Right kidney (tissue), 9 donors: ENCODE measurements at places on chromosomes 4 and X.

GRCh38 chr4:75745161-75745560, 20.8 kb downstream of the USO1 start:
- DNase-seq = no peak

DNA sequence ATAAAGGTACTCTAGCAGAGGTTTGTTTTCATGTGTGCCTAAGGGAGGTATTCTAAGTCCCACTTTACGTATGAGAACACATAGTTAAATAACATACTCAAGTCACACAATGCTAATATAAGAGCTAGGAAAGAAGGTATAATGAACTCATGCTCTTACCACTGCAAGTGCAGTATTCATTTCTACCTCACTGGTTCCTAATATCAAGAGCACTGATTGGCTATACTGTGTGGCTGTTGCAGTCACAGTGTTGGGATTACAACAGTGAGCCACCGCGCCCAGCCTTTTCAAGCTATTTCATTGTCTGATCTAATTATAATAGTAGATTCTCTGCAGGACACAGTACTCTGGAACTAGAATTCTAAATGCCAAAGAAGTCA, 84.0 kb downstream of the PDS5A start:
- no peak for DNase-seq

GRCh38 chr4:73729534-73730165, 10.7 kb upstream of the CXCL8 start:
- DNase-seq = no peak

- no peak for DNase-seq
These were observed 57.8 kb upstream of the STX18 start for GRCh38 chr4:4599481-4600275.

DNA sequence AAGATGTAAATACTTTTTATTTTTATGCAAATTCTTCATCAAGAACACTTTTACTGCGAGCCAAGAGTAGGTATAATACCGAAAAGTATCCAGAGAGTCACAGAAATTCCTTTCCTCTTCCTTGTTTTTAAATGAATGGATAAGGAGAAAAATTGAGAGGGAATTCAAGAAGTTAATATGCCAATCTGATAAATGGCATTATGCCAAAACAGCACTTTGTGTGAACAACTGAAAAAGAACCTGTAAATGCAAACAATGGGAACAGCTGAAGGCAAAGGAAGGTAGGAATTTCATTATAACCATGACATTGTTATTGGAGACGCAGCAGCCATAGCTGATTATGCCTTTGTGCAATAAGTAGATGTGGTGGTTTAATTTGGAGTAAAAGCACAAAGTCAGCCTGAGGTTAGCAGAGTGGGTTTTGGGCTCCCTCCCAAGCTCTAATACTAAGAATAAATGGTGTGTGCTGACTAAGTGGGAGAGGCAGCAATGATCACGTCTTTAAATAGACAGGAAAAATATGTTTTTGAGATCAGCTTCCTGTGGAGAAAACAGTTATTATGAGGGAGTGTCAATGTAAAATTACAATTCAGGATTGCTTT, 209.8 kb upstream of the NDST4 start:
- DNase-seq = no peak

GRCh38 chr4:52984462-52984881, 122.4 kb downstream of the RASL11B start:
- no peak for DNase-seq

DNA sequence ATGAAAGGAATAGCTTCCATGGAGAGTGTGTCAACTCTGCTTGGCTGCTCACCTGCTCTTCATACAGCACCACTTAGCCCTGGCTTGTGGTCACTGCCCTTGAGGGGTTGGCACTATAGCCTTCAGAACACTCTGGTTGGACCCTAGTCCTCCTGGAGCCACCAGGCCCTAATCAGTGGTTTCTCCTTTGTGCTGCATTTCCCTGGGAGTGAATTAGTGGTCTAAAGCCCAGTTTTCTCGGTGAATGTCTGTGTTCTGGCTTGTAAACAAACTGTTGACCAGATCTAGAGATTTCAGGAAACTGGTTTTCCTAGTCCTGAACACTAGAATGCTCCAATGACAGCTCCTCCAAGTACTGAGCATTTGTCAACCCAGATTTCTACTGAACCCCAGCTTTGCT, 28.6 kb upstream of the TMEM154 start:
- DNase-seq = no peak

- DNase-seq = no peak
These were observed 294.7 kb upstream of the CT83 start for GRCh38 chrX:116757491-116757890.

DNA sequence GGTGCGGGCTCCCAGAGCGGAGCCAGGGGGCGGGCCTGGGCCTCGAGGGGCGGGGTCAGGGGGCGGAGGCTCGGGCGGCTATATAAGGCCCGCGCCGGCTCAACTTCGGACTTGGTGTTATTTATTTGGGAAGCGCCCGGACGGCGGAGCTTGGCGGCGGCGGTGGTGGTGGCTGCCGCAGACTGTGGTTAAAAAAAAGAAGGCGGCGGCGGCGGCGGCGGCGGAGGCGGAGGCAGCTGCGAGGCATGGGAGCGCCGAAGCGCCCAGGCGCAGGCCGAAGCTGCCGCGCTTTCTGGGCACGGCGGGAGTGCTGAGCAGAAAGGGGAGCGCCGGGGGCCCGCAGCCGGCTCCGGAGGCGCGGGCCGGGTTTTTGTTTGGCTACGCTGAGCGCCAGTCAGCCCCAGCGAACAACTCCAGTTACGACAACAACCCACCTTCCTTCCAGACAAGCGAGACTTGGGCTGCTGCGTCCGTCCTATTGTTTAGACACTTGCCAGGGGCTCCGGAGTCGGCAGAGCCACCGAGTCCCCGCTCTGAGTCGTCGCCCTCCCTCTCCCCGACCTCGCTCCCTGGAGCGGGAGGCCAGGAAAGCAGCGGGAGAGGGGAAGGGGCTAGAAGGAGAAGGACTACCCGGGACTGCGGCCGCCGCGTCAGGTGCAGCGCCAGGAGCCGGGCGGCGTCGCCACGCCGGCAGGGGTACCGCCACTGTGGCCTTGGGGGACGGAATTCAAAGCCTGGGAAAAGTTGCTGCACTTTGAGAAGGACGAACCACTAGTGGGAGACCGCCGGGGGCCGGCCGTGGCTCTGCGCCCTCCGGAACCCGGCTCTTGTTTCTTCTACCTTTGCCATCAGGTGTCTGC, at the start of gene SLIT2:
SLIT2 (plus strand) TSS at position 110 of the 860 bp plus-strand sequence. CDS start 1,911 bp downstream, outside the sequence.
- DNase-seq = peak; percentile 89

GRCh38 chrX:373641-374471, 12.9 kb downstream of the PPP2R3B start:
- peak; percentile 79 for DNase-seq

DNA sequence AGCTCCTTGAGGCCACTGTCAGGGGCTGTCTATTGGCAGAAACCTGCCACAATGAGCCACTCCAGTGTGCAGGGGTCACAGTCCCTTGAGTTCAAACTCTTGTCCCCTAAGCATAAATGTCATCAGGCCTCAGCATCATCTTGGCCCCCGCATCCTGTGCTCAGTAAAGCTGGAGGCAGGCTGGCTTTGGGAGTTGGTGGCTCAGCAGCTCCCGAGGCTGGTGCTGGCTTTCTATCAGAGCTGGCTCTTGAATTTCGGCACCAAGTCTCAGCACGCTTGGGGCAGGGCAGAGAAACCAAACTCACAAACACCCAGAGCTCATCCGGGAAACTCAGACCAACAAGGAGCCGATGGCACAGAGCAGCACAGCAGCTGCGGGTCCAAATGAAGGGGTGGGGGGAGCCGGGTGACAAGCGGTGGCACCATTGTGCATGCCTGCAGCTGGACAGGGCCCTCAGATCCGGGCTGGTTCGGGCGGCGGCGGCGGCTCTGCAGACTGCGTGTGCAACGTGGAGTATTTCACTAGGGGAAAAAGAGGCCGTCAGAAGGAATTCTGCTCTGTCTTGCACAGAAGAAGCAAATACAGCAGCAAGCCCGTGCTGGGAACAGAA, 75.5 kb downstream of the MTMR1 start:
- DNase-seq = no peak

DNA sequence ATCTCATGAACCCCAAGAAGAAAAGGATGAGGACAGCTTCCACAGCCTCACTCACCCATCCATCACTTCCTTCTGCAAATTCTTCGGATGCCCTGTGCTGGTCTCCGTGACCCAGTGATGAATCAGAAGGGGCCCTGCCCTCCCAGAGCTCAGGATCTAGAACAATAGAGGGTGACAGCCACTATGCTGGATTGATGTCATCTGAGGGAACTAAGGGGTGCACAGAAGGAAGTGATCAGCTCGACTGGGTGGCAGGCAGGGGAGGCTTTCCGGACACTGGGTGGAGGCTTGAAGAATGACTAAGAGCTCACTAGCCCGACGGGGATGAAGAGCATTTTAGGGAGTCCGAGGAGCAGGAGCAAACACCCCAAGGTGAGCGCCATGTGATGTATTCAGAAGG, 1.4 kb upstream of the ZNF185 start:
- DNase-seq = no peak

DNA sequence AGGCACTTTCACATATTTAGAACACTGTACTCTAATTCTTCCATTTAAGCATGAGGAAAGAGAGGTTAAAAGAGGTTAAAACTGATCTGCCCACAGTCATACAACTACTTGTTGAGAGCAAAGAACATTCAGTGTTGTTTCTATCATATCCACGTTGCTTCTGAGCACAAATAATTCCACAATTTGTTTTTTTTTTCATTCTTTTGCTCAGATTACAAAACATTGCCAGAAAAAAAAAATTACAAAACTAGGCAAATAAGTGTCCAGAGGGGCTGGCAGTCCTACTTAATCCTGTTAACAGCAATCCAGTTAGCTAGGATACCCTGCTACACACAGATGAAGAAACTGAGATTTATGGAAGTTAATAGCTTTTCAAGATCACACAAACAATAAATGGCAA, 6.3 kb upstream of the USP53 start:
- no peak for DNase-seq

GRCh38 chr4:36917413-36917812, 327.1 kb upstream of the NWD2 start:
- no peak for DNase-seq

- no peak for DNase-seq
These were observed 5.7 kb upstream of the SLC25A6 start for GRCh38 chrX:1397441-1398270.

GRCh38 chr4:38400946-38401345, 263.1 kb upstream of the KLF3 start:
- DNase-seq = no peak

DNA sequence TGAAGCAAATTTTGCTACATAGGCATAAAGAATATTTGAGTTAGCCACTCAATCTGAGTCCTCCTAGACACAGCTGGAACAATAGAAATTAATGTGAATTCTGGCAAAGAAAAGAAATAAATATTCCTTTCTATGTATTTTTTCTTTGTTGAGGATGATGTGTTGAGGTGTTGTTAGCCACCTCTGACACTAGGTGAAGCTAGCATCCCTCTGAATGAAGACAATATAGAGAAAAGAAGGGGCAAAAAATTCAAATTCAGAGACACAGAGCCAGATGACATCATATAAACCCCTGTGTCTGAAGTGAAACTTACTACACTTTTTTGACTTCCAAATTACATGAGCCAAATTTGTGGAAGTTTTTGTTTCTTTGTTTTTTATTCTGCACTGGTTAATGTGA, 34.6 kb upstream of the TMPRSS11D start:
- no peak for DNase-seq

GRCh38 chrX:134743091-134743490, 84.8 kb upstream of the PLAC1 start:
- no peak for DNase-seq

- DNase-seq = no peak
These were observed 7.2 kb downstream of the TEC start for GRCh38 chr4:48262484-48262883.

- DNase-seq = no peak
These were observed 4.8 kb upstream of the NKAP start for GRCh38 chrX:119948381-119948780.

DNA sequence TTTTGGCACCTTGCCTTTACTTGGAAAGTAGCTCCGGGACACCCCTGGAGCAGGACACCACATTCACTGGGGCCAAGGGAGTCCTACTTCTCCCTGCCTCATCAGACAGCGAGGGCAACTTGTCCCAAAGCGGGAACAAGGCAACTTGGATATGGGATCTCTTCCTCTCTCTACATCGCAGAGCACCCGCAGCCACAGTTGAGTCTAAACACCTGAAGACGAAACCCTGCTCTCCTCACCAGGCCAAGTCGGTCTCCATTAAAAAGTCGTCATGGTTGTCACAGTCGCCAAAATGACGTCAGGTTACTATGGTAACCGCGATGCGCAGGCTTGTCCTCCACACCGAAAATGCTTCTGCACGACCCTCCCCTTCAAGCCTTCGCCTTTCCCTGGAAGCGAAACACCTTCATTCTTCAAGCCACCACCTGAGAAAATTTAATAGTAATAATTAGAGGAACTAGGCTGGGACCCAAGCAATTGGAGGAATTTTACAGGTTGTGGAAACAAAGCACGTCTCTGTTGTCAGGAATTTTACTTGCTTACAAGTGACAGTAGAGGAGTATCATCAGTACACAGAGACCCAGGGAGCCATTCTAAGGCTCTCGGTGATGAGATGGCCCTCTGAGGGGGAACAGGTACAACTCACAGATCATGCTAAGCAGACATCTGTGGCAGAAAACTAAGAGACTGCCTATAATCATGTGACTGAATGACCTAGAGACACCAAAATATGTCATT, 30.5 kb upstream of the TCEAL4 start:
- peak; percentile 67 for DNase-seq

DNA sequence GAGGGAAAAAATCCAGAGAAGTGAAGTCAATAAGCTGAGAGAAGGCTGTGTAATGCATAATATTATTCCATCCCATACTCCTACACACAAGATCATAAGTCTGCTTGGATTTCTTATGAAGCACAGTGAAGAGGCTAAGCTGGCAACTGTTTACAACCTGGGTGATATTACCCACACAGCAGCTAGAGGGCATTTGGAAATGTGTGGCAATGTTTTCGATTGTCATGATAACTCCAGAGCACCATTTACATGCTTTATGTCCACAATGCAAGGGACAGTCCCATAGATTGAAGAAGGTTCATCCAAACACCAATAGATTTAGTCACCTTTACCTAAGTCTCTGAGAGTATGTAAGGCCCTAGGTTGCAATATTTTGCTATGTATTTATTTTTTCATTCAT, 412.2 kb downstream of the PPP3CA start:
- DNase-seq = no peak

GRCh38 chr4:41569961-41570360, 32.0 kb downstream of the LIMCH1 start:
- DNase-seq = no peak

DNA sequence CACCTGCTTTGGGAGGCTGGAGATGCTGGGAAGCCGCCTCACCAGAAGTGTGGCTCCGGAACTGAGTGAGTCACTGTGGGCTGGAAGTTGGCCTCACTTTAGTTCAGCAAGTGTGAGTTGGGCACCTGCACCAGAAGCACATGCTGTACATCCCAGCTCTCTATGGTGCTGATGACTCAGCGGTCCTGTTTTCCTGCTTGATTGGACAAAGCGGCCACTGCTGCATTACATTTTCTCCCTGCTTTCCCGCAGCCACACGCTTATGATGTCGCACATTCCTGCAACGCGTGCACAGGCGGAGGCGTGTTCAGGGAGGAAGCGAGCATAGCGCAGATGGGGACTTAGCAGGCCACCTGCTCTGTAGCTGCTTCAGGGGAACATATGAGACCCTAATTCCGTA, 26.7 kb upstream of the CLDN34 start:
- no peak for DNase-seq

GRCh38 chrX:10007621-10008020, 40.5 kb downstream of the CLDN34 start:
- DNase-seq = no peak
